ENCODE measurements at places on chromosomes 4 and X.

DNA sequence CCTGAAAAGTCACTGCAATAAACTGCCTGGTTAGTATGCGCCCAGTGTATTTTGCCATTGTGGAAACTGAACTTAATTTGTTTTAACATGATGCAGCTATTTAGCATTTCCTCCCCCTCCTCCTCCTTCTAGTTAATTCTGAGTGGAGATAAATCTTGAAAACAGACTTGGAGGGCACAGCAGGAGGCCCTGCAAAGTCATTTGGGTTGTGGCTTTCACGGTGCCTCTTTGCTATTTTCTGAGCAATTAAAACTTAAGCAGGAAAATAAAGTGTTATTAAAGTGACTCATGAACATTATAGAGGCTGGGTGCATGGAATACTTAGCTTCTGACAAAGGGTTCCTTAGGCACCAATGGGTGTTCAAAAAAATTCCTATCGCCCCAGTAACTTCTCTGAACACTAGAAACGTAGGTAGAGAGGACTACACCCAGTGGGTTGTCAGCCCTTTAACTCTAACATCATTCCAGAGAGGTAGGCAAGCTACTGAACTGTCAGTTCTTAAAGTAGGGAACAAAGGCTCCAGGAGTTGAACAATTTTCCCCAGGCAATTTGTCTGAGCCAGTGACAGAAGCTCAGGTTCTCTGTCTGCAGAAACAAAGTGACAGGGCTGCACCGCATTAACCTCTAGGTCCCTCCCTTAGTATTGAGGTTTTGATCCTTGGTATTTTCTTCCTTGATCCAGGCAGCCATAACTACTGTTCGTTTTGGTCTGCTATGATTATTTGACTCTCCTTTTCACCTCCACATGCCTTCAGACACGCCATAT lies 158.3 kb upstream of the KIT start:
- no peak for DNase-seq

DNA sequence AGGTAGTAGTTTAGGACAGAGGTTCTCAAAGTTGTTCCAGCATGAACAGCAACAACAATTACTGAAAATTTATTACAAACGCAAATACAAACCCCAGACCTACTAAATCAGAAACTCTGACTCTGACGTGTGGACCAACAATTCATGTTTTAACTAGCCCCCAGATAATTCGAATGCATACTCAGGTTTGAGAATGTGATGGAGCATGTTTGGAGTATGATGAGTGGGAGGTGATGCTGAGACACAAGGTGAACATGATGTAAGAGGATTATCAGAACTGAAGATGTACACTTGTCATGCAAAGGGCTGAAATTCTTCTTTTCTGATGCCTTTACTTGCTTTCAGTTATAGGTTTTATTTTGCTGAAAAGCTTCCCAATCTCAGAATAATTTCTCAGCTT lies 323.0 kb downstream of the INPP4B start:
- no peak for DNase-seq

- no peak for DNase-seq
Measured at GRCh38 chr4:118273642-118274041, 79.2 kb downstream of the PRSS12 start.

DNA sequence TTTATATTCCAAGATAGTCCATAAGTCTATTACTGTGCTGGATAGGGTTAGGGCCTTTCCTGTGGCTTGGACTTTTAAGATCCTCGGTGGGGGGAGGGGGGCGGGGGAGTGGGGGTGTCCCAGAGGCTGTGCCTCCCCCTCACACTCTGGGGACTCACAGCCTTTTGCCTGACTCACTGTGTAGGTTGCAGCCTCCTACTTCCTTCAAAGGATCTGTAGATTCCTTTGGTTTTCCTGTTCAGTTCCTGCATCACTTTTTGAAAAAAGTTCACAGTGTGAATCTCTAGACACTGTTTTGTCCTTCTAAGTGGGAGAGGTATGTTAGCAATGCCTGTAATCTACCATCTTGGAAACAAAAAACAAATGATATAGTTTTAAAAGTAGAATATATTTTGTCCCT lies 999.9 kb downstream of the GLUD2 start:
- DNase-seq = no peak

GRCh38 chrX:3549411-3549911 lies 164.0 kb downstream of the PRKX start:
- no peak for DNase-seq

DNA sequence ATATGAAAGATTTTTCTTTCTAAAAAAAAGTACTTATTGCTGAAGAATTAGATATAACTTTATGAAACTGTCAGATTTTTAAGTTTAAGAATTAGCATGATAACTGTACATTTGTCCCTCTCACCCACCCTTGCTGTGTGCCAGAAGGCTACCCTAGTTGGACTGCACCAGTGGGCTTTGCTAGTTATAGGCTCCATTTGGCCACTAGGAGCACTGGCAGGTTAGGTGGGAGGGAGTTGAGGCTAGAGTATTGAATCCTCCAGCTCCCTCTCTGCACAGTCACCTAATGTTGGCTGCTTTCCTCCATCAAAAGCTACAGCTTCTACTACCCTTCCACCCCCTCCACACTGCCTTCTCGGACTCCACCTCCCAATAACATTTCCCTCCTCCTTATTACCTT lies 84.2 kb downstream of the TASL start:
- DNase-seq = no peak

- DNase-seq = no peak
Measured at GRCh38 chr4:119124352-119124751, 11.3 kb upstream of the MYOZ2 start.

GRCh38 chrX:98459669-98460068 lies 1576.0 kb downstream of the RPA4 start:
- no peak for DNase-seq

DNA sequence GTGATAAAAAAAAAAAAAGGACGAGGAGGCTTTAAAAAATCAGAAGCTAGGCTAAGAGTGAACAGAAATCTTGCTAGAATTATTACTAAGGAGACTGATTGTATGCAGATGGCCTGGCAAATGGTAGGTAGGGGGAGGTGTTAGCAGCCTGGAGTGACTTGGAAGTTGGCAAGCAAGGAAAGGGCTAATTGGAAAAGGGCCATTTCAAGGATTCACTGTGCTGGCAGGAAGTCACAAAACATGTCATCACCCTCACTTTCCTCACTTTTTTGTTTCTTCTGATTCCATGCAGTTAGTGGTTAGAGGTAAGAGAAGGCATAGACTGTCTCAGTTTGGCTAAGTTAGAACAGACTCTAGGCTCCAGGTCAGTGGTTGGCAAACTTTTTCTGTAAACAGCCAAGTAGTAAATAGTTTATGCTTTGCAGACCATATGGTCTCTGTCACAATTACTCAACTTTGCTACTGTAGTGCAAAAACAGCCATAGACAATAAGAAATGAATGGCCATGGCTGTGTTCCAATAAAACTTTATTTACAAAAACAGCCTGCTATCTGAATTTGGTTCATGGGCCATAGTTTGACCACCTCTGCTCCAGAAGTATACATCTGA lies 646.5 kb upstream of the ACTRT1 start:
- DNase-seq = no peak

DNA sequence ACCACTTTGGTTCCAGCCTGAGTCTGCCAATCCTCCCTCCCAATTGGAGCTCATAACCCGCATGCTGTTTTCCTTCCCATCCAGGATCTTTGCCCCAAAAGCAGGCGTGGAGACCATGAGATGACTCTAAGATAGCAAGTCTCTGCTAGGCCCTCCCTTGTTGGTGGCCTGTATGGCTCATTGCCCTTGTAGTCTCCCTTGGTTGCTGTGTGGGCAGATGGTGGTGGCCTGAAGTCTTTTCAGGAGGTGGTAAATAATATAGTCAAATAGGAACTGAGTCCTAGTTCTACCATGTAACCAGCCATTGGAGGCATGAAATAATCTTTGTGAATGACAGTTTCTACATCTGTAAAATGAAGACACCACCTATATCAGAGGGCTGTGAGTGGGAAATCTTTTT lies 1.2 kb downstream of the ATP6AP1 start:
- no peak for DNase-seq

DNA sequence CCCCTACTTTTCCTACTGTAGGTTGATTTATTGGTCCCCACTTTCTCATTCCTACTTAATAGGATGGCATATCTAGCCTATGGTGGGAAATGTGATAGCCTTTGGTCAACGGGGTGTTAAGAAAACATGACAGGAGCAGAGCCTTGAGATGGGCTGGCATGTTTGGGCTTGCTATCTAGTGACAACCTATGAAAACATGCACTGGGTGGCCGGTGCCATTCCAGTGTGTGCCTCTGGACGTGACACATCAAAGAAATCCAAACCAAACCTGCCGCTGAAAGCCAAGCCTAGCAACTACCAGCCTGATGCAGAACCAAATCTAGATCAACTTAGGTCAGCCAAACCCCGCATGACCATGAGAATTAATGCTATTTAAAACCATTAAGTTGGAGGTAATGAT lies 317.6 kb downstream of the DMD start:
- no peak for DNase-seq

GRCh38 chrX:112254896-112255295 lies 172.3 kb upstream of the TRPC5 start:
- no peak for DNase-seq

- no peak for DNase-seq
Measured at GRCh38 chr4:156999175-156999517, 27.5 kb upstream of the PDGFC start.

GRCh38 chr4:18103876-18104605 lies 82.5 kb upstream of the LCORL start:
- DNase-seq = no peak

DNA sequence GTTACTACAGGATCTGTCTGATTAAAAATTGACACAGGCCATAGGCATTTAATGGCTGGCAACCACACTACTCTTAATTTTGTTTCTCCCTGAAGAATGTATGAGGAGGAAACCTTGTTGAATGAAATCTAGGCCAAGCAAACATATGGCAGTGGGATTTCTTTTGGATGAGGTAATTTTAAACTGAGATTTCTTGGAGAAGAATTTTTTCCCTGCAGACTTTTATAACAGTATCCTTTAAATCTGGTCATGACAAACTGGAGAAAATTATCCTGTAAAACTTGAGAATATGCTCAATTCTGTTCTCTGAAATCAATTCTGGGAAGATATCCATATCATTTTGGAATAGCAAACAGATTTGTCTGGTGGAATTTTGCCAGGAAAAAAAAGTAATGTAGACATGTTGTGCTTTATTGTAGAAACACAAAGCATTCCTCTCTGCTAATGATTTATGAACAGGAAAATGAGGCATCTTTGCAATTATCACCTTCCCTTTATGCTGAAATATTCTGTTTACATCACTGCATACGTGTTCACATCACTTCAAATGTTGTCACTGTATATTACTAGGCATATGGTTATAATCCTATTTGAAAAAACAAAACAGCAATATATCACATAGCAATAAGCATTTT lies 108.3 kb upstream of the ARSJ start:
- DNase-seq = no peak

- no peak for DNase-seq
Measured at GRCh38 chrX:125736008-125736729, 416.5 kb downstream of the TEX13C start.

DNA sequence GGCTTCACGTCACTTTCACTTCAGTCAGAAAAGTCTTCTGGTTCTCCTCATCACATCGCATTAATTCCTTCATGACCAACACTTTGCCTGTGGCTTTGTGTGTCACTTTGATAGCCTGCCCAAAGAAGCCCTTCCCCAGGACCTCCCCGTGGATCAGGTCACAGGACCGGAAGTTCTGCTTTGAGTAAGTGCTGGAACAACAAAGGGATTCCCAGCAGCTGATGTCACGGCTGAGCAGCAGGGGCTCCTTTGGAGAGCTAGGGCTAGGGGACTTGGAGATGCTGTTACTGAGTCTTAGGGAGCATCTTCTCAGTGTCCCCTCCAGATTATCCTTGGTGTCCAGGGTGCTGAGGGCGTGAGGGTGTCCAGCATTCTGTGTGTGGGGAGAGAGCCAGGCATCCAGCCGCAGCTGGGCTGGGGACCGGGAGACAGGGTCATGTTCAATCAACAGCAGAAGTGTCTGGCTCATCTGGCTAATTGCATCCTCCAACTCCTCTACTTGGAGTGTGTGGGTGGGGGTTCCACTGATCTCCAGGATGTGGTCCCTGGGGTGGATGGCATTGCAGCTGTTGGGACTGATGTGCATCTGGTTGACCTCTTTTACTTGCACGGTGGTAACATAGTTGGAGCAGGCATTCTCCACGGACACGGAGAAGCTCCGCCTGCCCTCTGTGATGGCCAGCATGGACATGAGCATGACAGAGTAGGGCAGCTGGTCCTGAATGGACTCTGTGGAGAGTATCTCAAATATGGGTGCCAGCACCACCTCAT lies 39.2 kb upstream of the ARHGAP6 start:
- DNase-seq = no peak

GRCh38 chr4:137032222-137032621 lies 500.1 kb downstream of the PCDH18 start:
- no peak for DNase-seq

- DNase-seq = no peak
Measured at GRCh38 chr4:110183643-110184042, 14.8 kb downstream of the ELOVL6 start.

DNA sequence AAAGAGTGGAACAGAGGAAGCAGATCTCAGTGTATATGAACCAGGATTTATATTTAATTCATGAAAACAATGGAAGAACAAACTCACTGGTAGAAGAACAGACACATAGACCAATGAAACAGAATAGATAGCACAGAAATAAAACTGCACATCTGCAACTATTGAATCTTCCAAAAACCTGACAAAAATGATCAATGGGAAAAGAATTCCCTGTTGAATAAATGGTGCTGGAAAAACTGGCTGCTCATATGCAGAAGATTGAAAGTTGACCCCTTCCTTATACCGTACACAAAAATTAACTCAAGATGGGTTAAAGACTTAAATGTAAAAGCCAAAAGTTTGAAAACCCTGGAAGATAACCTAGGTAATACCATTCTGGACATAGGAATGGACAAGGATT lies 391.0 kb downstream of the MAGEB5 start:
- no peak for DNase-seq

GRCh38 chr4:167100120-167100519 lies 134.2 kb downstream of the SPOCK3 start:
- DNase-seq = no peak

DNA sequence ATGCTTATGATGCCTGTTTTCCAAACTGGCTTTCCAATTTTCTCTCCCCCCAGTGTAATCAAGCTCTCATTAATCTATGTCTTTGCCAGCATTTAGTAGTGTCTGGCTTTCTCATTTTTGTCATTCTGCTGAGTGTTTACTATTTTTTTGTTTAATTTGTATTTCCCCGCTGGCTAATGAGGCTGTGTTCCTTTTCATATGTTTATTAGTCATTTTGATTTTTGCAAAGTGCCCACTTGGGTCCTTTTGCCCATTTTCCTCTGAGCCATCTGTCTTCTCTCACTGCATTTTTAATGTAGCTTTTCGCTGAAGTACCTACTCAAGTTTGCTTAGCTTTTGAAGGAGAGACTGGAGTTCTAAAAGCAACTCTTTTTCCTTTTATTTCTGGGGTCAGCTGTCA lies 14.7 kb downstream of the DCK start:
- no peak for DNase-seq

GRCh38 chr4:112093636-112094202 lies 51.5 kb upstream of the FAM241A start:
- DNase-seq = no peak

GRCh38 chr4:172758586-172759340 lies 409.8 kb upstream of the GALNT7 start:
- no peak for DNase-seq
